ENCODE measurements at places on chromosomes 11 and 22.

GRCh38 chr11:102274628-102275027, 42.7 kb upstream of the BIRC3 start:
- no peak for DNase-seq

- no peak for DNase-seq
Measured at GRCh38 chr22:20583471-20583922, 76.1 kb downstream of the MED15 start.

DNA sequence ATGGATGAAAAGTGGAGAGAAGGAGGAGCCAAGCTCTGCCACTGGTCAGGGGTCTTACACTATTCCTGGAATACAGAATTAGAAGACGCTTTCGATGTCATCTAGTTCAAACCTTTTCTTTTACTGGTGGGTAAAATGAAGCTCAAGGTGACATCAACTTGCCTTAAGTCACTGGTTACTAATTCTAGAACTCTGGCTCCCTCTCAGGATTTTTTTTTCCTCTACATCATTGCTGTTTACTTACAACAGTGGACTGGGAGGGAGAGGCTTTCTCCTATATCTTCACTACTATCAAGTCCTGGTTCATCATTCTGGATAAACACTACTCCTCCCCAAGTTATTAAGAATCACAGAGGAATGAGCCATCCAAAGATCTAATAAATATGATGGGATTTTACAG, 82.9 kb downstream of the ETS1 start:
- no peak for DNase-seq

DNA sequence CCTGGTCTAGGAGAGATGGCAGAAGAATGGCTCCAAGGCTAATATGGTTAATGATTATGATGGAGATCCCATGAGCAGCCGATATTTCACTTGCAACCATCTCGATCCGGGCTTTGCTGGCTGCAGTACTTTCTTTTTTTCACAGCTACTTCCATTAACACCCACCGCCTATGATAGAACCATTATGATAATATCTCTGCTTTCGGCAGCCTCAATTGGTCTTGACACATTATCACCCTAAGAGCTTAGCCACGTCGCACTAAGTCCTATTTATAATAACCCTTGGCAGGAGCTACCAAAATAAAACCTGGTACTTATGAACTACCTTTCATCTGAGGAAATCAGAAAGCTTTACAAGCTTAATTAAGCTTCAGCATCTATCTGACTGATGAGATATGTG, 7.6 kb upstream of the FJX1 start:
- no peak for DNase-seq

- DNase-seq = no peak
Measured at GRCh38 chr11:6856871-6857270, 6.0 kb upstream of the OR10A2 start.

- DNase-seq = no peak
Measured at GRCh38 chr11:131253142-131253655, 117.2 kb upstream of the NTM start.

GRCh38 chr11:59943997-59944714, 5.9 kb downstream of the OOSP1 start:
- DNase-seq = no peak

GRCh38 chr11:25860677-25861450, 471.1 kb upstream of the ANO3 start:
- DNase-seq = peak; percentile 55

DNA sequence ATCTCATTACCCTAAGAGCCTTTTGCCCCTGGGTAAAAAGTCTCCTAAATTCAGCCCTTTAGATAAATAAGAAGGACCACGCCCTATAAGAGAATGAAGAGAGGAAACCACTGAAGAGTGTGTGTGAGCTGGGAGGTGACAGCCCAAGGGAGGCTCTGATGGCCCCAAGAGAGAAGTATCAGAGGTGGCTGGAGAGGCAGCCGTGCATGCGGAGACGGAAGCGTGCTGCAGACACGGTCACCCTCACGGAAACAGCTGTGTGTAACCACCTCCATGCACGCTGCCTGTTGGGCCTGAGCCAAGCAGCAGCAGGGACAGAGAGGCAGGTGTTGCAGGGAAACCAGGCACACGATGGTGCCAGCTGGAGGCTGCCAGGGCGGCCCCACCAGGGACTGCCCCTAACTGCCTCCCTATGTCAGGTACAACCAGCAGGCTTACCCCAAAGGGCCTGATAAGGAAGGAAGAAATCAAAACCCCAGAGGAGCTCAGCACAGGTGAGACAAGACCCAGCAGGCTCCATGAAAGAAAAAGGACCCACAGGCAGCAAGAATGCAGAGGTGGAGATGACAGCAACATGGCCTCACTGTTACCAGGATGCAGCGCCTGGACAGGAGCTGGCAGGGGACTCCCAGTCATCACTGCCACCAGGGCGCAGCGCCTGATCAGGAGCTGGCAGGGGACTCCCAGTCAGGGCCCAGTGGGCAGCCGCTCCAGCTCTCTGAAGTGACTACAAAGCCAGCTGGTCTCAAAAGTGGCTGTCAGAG, 7.8 kb downstream of the LARGE2 start:
- DNase-seq = no peak

GRCh38 chr22:26377170-26377830, 51.8 kb upstream of the ASPHD2 start:
- no peak for DNase-seq

DNA sequence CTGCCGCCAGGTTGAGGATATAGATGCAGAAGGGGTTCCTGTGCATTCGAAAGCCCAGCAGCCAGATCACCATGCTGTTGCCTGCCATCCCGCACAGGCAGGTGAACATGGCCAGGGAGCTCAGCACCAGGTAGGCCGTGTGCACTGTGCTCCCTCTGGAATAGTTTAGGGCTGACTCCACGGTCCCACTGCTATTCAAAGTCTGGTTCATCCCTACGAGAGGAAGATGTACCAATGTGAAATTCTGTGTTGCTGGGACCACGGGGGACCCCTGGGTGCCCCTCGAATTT, at the start of gene MRGPRD:
TSS of gene MRGPRD (minus strand) at position 211 of the 290 bp plus-strand sequence. CDS start at position 211, 0 bp downstream.
- DNase-seq = no peak

GRCh38 chr11:65308281-65308891, 6.3 kb upstream of the CDC42EP2 start:
- no peak for DNase-seq

All from fibroblast of skin of right biceps (primary cell).